ENCODE measurements at places on chromosomes 2 and 18. TPM values are rescaled to one million over a fixed set of nuclear protein-coding genes. Genes with fewer than 3 reads are reported as not detected.

DNA sequence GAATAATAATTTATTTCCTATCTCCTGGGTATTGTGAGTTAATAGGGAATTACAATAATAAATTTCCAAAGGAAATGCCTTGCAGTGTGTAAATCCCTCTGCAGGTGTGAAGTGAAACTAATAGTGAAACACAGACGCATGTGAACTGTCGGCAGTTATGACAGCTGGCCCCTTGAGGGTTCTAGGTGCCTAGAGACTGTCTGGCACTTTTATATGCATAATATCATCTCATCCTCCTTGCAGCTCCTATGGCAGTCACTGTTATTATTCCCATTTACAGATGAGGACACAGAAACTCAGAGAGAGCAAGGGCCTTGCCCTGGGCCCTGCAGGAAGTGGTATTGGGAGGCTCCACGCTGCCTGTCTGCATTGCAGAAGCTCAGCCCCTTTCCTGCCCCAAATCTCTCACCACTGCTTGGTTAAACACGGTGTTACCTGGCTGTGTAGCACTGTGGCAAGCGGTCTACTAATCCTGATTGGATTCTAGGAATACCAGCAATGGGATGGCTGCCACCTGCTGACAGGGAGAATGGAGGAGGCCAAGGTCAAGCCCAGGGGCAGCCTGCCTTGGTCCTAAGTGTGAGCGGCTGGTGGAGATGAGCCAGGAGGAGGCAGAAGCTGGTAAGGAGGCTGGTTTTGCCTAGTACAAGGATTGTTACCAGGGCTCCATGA, 32.8 kb upstream of the ACKR3 start:
- H3K36me3 ChIP-seq, result peaks cover 9% of the 10 kb centered on the region
- H3K27me3 ChIP-seq, result no peaks in the 10 kb centered on the region

Gene SERPINB2
- 0.33 TPM for total RNA-seq

GRCh38 chr2:98559581-98559980, 48.7 kb downstream of the COA5 start:
- peaks cover 28% of the 10 kb centered on the region for H3K36me3 ChIP-seq
- no peak overlapping the region for H3K27ac ChIP-seq
- no peak overlapping the region for H3K4me3 ChIP-seq
- H3K4me1 ChIP-seq, result peaks cover 34% of the 10 kb centered on the region

DNA sequence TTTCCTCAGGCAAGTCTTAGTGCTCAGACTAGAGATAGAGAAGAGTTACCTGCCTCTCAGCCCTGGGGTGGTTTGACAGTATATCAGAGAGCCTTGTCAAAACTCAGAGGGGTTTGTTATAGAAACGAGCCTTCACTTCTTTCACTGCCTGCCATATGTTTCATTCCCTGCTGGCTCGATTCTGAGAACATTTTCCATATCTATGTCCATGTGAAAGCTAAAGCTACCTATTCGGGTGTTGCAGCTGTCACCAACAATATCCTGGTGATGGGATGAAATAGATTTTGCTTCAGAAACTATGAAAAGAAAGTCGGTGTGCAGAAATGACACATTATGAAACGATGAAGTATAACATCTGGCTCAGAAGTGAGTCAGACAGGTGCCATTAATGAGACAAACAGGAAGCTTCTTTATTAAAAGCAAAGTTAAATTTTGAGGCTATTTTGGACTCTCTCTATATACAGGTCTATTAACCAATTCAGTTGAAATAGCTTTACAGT, 56.1 kb upstream of the TANK start:
- peaks cover 28% of the 10 kb centered on the region for H3K4me1 ChIP-seq
- H3K27me3 ChIP-seq, result no peaks in the 10 kb centered on the region
- H3K36me3 ChIP-seq, result no peaks in the 10 kb centered on the region
- no peak for DNase-seq
- peak overlapping the region; percentile 76 for H3K27ac ChIP-seq

- no peak for DNase-seq
- no peaks in the 10 kb centered on the region for H3K4me1 ChIP-seq
- no peak overlapping the region for H3K4me3 ChIP-seq
- no peaks in the 10 kb centered on the region for H3K36me3 ChIP-seq
These were observed 62.9 kb downstream of the FHOD3 start for GRCh38 chr18:36360256-36360909.

DNA sequence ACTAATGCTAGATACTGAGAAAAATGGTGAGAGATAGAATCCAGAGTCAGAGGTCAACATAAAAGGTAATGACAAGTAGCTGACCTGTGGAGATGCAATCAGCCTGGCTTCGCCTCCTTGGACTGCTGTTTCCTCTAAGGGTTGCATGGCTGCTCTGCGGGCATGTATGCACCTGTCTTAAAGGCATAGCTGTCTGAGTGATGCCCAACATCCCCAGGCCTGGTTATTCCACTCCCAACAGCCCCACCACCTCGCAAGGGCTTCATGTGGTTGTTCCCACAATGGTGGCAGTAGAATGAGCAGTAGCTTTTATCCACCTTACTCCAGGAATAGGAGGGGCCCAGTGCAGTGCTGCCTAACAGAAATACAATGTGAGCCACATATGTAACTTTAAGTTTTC, 69.7 kb upstream of the ALK start:
- no peak overlapping the region for H3K4me3 ChIP-seq
- no peaks in the 10 kb centered on the region for H3K36me3 ChIP-seq
- H3K27me3 ChIP-seq, result peaks cover 6% of the 10 kb centered on the region
- no peaks in the 10 kb centered on the region for H3K4me1 ChIP-seq

GRCh38 chr2:131673400-131674173, 145.9 kb downstream of the CCDC74A start:
- peaks cover 19% of the 10 kb centered on the region for H3K4me1 ChIP-seq
- H3K36me3 ChIP-seq, result no peaks in the 10 kb centered on the region
- no peak overlapping the region for H3K27ac ChIP-seq
- H3K27me3 ChIP-seq, result peaks cover 12% of the 10 kb centered on the region
- peak; percentile 62 for DNase-seq

Gene TDRD15
- 0.58 TPM for total RNA-seq

Gene SLC8A1
- 0.04 TPM for total RNA-seq

- peaks cover 18% of the 10 kb centered on the region for H3K4me1 ChIP-seq
- H3K4me3 ChIP-seq, result peak within 1 kb of the TSS; percentile 94
- H3K36me3 ChIP-seq, result peaks cover 21% of the 10 kb centered on the region
- no peaks in the 10 kb centered on the region for H3K27me3 ChIP-seq
These were observed at the start of gene CHST10 for GRCh38 chr2:100416935-100417710. Gene CHST10 (minus strand): TSS chr2:100417668. CDS start chr2:100406675, 10,993 bp downstream.

DNA sequence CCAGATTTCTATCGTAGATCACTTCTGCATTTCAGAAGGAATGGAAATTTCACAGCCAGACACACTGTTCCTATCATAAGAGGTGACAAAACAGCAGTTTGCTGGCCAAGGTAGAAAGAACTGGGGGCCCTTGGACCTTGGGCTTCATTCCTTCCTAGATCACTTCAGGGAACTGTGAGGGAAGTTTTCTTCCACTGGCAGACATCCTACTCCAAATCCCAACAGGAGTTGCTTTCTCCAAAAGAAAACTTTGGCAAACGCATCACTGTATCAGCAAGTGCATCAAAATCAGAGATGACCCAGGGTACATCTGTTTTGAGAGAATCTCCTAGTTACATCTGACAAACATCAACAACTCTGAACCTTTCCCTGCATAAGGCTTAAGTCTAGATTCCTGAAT, 348.4 kb upstream of the KLHL29 start:
- no peak overlapping the region for H3K27ac ChIP-seq
- H3K4me1 ChIP-seq, result no peaks in the 10 kb centered on the region
- no peaks in the 10 kb centered on the region for H3K36me3 ChIP-seq
- H3K4me3 ChIP-seq, result no peak overlapping the region
- DNase-seq, result no peak
- no peaks in the 10 kb centered on the region for H3K27me3 ChIP-seq

DNA sequence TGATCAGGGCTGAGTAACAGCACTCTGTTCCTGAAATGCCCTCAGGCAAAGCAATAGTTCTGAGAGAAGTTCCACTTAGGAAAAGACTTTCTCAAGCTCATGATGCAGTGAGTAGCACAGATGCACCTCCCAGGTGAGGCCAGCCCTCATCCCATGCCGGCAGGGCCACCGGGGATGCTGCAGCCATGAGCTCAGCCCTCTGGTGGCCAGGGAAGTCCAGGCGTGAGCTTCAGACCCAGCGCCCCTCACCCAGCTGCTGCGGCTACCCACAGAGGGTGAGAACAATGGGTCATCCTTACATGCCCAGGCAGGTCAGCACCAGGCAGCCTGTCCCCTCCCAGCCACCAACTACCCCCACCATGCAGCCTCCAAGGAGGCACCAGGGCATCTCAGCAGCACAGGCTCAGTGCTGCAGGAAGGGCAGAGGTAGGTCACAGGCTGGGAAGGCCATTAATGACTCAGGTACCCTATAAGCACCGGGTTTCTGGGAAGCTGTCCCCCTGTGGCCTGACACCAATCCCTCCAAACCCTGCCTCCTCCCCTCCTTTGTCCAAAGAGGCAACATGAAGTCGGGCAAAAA, 50.6 kb downstream of the TTC32 start:
- no peak overlapping the region for H3K27ac ChIP-seq
- no peaks in the 10 kb centered on the region for H3K4me1 ChIP-seq
- no peaks in the 10 kb centered on the region for H3K36me3 ChIP-seq

DNA sequence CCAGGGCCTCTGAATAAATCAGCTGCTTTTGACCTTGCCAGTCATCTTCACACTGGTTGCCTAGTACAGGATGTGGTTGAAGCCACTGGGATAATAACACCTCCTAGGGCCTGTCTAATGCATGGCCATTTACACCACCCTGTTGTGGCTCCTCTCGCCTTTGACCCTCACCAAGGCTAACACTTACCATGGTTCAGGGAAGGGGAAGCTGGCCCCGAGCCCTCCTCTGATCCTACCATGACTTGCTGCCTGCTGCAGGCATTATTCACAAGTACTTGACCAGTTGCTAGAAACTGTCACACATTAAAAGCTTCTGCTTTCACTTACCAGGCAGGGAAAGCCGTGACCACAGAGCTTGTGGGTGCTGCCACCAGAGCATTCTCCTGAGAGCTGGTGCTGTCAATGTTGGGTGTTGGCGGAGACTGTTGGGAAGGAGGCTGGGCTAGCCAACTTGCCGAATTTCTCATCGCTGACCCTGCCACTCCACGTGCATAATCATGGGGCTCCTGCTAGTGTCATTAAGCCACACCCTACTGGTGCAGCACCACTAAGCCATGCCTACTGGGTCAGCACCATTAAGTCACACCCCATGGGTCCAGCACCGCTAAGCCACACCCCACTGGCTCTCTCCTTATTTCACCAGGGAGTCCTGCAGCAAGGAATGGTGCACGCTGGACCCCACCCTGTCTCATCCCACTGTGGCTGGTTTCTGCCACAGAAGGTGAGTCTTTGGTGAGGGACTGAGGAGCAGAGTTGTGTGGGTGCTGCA, 47.0 kb upstream of the TTC39C start:
- no peaks in the 10 kb centered on the region for H3K36me3 ChIP-seq
- H3K4me3 ChIP-seq, result peak overlapping the region; percentile 62
- peaks cover 83% of the 10 kb centered on the region for H3K4me1 ChIP-seq
- peak; percentile 28 for DNase-seq
- peak overlapping the region; percentile 79 for H3K27ac ChIP-seq
- no peaks in the 10 kb centered on the region for H3K27me3 ChIP-seq

GRCh38 chr2:120678926-120679325, 56.7 kb upstream of the GLI2 start:
- H3K36me3 ChIP-seq, result no peaks in the 10 kb centered on the region
- peaks cover 4% of the 10 kb centered on the region for H3K4me1 ChIP-seq
- H3K27me3 ChIP-seq, result peaks cover 20% of the 10 kb centered on the region

Gene CIDEA
- not detected for total RNA-seq

GRCh38 chr2:68706637-68707036, 28.0 kb upstream of the ARHGAP25 start:
- no peak for DNase-seq
- no peaks in the 10 kb centered on the region for H3K27me3 ChIP-seq
- no peaks in the 10 kb centered on the region for H3K36me3 ChIP-seq
- peaks cover 17% of the 10 kb centered on the region for H3K4me1 ChIP-seq
- H3K4me3 ChIP-seq, result no peak overlapping the region
